ENCODE measurements at places on chromosomes 16 and 17.
A peak's percentile ranks its signal among the peaks of the same experiment; 100 is the strongest.

- DNase-seq = no peak
Measured at GRCh38 chr16:87947356-87948118, 3.7 kb upstream of the BANP start.

DNA sequence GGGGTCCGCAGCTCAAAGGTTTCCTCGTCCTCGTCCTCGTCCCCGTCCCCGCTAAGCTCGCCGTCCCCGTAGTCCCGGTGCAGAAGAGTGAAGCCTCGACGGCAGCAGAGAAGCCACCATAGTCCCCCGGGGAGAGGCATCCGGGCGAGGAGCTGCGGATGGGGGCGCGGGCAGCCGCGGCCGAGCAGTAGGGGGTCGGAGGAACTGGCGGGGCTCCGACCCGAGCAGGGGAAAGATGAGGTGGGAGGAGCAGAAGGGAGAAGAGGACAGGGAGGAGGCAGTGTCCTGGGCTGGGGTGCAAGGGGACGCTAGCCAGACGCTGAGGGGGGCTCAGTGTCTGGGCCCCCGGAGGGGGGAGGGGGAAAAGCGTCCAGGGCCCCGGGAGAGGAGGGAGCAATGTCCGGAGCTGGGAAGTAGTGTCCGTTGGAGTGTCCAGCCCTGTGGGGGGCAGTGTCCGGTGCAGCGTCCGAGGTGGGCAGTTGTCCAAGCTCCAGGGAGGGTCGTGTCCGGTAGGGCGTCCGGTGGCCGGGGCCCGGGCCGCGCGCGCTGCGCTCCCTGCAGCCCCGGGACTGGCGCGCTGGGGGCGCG is at the start of gene PLEKHH3:
Gene PLEKHH3 (minus strand): TSS at position 571 of the 588 bp plus-strand sequence. CDS start 431 bp downstream, at position 140.
- DNase-seq = no peak

DNA sequence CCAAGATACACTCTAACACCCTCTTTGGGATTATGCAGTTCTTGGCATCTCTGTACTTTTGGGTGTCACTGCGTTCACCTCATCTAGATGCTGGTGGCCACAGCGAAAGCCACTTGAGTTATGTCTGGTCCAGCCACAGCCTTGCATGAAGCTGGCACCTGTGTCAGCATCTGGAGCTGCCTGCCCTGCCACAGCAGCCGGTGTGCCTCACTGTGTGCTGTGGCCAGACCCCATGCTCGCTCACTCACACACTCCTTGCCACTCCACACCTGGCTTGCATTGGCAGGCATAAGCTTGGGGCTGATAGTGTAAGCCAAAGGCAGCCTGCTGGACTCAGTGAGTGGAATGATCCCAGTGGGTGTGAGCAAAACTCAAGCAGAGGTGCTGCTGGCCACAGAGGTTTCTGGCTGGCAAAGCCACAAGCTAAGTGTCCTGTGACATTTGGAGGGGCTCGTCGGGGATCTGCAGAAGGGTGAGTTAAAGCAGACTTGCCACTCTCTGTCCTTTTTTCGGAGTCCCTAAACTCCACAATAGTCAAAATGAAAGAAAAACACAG is 442.7 kb upstream of the CDH8 start:
- no peak for DNase-seq

GRCh38 chr16:51816929-51817328 is 665.9 kb upstream of the SALL1 start:
- DNase-seq = no peak

GRCh38 chr17:17971431-17972125 is 622 bp downstream of the TOM1L2 start:
- no peak for DNase-seq

GRCh38 chr17:46191322-46192188 is 1.7 kb downstream of the KANSL1 start:
- peak; percentile 83 for DNase-seq

DNA sequence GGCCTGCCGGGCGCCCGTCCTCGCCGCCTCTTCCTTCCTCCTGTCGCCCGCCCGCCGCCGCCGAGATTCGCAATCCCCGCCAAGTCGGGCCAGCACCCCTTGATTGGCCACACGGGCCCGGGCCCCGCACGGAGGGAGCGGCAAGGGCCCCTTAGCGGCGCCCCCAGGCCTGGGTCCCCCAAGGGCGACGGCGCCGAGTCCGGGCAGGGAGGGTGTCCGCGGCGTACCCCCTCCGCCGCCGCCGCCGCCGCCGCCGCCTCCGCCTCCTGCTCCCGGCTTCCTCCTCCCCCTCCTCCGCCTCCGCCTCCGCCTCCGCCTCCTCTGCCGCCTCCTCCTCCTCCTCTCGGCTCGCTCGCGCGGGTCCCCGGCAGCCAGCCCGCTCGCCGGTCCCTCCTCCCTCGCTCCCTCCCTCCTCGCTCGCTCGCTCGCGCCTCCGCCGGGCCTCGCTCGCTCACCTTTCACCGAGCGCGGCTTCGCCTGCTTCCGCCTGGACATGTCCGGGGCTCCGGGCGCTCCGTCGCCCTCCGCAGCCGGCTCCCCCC is 561 bp downstream of the ZNF423 start:
- peak; percentile 65 for DNase-seq

DNA sequence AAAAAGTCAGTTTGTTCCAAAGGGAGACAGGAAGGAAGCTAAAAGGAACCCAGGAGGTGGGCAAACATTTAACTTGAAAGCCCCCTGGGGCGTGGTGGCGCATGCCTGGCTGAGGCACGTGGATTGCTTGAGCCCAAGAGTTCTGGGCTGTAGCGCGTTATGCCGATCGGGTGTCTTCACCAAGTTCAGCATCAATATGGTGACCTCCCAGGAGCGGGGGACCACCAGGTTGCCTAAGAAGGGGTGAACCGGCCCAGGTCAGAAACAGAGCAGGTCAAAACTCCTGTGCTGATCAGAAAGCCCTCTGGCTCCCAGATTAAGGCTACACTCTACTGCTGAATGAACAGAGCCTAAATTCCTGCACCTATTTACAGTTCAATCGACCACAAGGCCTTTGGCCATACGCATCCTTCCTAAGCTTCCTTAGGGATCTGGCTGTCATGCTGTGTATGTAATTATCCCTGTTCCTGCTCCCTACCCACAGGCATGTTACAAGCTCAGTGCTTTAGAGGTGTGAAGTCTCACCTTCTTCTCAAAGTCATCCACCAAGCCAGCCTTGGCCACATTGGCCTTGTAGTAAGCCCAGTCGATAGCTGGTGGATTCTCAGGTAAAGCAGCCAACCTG is 5.0 kb downstream of the ATP5PD start:
- DNase-seq = no peak

All from globus pallidus (tissue), 1 donor.